ENCODE measurements at places on chromosomes 3 and 15.

DNA sequence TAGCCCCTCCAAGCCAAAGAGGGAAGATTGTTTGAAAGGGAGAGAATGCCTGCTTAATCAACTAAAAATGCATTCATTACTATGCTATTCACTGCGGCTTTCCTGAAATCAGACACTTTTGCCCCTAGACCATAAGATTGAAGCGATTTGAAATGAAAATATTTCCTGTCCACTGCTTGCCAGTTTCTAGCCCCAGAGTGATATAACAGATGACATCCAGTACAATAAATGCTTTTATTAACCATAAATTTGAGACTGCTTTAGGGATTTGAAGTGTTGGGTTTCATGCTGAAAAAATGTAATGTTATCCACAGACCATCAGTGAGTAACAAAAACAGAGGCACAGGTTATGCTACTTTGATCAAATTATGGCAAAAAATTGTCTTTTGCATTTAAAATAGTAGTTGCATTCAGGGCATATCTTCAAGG is 14.1 kb downstream of the IL17RD start:
- DNase-seq: no peak

DNA sequence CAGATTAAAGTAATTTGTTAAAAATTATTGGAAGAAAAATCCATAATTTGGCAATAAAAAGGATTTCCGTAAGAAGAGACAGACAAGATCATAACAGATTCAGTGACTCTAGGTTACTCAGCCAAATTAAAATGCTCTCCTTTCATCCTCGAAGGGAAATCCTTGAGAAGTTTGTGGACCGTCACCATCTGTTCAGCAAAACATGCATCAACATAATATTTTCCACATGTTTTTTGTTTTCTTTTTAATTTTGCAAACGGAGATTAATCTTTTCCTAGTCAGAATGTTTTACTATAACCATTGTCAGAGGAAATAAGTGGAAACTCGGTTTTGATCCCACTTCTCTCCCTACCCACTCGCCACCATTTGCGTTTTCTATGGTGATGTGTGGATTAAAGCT is 128.3 kb downstream of the TMCO5A start:
- DNase-seq: no peak

DNA sequence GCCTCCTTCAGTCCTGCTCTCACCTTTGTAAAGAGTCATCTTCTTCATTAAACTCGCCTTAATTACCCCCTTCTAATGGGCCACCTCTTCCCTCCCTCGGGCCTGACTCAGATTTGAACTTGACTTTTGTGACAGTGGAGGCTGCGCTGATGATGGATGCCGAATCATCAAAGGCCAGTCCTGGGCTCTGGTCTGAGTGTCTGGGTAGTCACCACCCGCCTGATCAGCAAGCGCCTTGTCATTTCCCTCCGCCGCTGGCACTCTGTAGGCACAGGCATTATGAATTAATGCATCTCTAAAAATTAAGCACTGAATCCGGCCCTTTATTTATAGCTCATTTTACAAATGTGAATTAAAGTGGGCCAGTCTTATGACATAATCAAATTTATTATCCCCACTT is 116.7 kb upstream of the PROK2 start:
- no peak for DNase-seq

DNA sequence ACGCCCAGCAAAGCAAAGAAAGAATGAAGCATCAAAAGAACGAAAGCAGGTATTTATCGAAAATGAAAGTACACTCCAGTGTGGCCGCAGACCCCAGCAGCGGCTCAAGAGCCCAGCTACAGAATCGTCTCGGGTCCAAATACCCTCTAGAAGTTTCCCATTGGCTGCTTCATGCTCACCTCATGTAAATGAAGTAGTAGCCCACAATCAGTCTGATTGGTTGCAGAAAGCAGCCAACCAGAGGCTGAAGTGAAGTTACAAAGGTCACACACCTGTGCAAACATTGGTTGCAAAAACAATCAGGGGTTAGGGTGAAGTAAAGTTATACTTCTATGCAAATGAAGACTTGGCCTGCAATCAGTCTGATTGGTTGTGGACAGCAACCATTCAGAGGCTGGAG is 32.0 kb downstream of the SV2B start:
- no peak for DNase-seq

Data from NCI-H187 treated with DMSO at 0.1 percent for 48 hours (cell line).